ENCODE measurements at places on chromosomes 7 and 10.

GRCh38 chr10:117005026-117005526, at the start of gene SHTN1:
TSS of gene SHTN1 (minus strand) at chr10:117005187. CDS start at chr10:117005079, 108 bp downstream.
- peak; percentile 39 for DNase-seq

GRCh38 chr7:53418834-53419482, 383.5 kb downstream of the POM121L12 start:
- no peak for DNase-seq

DNA sequence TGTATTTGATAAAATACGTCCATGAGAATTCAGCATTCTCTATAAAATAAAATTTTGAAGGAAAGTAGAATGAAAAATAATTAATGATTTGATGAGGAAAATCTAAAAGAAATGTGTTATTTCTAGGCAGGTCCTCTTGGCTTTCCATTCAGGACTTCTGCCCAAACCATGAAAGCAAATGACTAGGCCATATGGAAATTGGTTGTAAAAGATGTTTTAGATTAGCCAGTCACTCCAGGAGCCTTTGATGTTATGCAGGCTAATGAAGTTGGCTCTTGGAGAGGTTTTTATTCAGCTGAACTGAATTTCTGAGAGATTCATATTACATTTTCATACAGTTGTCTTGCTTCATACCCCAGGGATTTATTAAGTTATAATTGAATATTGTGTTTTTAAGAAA, 452.8 kb downstream of the SDK1 start:
- DNase-seq = no peak

DNA sequence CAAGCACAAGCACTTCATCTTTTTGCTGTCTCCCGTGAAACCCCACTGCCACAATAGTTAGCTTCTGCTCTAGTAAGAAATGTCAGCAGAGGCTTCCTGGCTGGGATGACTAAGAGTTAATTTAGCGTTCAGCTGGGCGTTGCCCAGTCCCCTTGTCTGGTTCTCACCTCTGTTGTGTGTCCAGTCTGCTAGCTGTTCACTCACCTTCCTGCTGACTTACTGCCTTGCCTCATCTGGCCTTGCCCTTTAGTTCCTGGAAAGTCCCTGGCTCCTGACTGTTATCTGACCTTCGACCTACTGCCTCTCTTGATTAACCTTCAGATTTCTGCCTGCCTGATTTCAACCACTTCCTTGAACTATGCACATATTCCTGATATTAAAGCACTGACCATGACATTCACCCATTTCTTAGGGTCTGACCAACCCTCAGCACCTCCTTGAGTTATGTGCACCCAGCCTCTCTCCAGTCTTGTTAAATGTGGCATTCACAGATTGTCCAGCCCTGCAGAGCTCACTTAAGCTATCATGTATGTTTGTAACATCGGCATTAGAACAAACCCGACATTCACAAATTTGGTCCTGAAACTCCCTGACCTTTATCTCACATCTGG, 30.3 kb downstream of the C7orf33 start:
- no peak for DNase-seq

GRCh38 chr7:106729720-106730385, 68.9 kb upstream of the CCDC71L start:
- DNase-seq = no peak

DNA sequence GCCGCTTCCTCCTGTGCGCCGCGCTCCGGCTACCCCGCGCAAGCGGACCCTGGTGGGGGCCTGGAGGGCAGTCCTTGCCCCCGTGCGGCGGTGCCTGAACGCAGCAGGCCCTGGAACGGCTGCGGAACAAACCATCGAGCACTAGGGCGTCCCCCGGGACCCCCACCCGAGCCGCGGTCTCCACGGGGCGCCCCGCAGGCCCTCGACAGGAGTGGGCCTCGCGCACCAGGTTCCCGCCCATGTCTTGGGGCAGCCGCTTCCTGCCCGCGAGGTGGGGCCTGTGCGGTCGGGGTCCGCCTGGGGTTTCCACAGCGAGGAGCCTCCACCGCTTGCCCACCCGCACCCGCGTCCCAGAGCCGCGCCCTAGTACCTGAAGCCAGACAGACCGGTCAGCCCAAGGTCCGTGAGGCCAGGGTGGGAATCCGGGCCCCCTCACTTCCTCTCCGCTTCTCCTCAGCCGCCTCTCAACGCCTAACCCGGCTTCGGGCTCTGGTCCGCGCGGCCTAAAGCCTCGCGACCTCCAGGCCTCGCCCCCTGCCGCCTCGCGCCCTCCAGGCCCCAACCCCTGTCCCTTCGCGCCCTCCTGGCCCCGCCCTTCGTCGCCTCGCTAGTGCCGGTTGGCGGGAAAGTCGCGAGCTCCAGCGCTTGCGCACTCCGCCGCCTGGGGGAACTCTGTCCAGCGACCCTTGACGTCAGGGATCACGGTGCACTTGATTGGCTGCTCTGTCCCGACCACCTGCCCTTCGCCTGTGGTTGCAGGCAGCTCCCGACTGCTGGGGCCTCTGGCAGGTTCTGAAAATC, 7.0 kb upstream of the GBX1 start:
- no peak for DNase-seq

GRCh38 chr7:44590910-44591309, 8.9 kb upstream of the TMED4 start:
- no peak for DNase-seq

- no peak for DNase-seq
These were observed 134.6 kb upstream of the NPSR1 start for GRCh38 chr7:34523226-34523918.

- DNase-seq = no peak
These were observed 264.6 kb upstream of the BMPER start for GRCh38 chr7:33640741-33641140.

DNA sequence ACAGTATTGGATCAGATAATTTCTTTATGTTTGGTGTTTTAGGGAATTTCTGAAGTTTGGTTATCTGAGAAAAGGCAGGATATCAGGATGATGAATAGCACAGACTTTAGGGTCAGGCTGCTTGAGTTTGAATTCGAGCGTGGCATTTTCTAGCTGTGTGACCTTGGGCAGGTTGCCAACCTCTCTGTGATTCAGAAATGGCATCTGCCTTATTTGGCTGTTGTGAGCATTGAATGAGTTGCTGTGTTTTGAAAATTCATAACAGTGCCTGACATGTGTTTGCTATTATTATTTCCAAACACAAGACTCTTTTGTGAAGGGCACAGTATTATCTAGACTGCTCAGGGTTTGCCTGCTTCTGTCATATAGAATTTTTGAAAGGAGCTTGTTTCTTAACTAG, 66.9 kb downstream of the NXPH1 start:
- no peak for DNase-seq

- DNase-seq = no peak
These were observed 27.6 kb downstream of the CHCHD3 start for GRCh38 chr7:133054162-133054840.

DNA sequence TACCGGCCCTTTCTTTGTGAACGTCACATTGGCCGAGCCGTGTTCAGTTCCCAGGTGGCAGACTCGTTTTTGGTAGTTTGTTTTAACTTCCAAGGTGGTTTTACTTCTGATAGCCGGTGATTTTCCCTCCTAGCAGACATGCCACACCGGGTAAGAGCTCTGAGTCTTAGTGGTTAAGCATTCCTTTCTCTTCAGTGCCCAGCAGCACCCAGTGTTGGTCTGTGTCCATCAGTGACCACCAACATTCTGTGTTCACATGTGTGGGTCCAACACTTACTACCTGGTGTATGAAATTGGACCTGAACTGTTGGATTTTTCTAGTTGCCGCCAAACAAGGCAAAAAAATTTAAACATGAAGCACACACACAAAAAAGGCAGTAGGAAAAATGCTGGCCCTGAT, 9.9 kb upstream of the CSGALNACT2 start:
- DNase-seq = no peak

DNA sequence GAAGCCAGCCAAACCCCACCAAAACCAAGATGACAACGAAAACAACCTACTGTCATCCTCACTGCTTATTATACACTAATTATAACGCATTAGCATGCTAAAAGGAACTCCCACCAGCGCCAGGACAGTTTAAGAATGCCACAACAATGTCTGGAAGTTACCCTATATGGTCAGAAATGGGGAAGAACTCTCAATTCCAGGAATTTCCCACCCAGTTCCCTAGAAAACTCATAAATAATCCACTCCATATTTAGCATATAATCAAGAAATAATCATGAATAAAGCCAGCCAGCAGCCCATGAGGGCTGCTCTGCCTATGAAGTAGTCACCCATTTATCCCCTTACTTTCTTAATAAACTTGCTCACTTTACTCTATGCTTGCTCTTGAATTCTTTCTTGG, 20.8 kb downstream of the MICU1 start:
- DNase-seq = no peak

GRCh38 chr10:30600005-30600404, 29.5 kb downstream of the LYZL2 start:
- no peak for DNase-seq
